T-helper 2 cell treated with Interferon-gamma antibody and Interleukin-4, amounts not matched to agents 5 μg/mL and 100 μg/mL, for 36 hours (primary cell): ENCODE measurements at places on chromosomes 3 and 15.

GRCh38 chr3:1661839-1662238 lies 436.8 kb upstream of the CNTN4 start:
- DNase-seq: no peak

DNA sequence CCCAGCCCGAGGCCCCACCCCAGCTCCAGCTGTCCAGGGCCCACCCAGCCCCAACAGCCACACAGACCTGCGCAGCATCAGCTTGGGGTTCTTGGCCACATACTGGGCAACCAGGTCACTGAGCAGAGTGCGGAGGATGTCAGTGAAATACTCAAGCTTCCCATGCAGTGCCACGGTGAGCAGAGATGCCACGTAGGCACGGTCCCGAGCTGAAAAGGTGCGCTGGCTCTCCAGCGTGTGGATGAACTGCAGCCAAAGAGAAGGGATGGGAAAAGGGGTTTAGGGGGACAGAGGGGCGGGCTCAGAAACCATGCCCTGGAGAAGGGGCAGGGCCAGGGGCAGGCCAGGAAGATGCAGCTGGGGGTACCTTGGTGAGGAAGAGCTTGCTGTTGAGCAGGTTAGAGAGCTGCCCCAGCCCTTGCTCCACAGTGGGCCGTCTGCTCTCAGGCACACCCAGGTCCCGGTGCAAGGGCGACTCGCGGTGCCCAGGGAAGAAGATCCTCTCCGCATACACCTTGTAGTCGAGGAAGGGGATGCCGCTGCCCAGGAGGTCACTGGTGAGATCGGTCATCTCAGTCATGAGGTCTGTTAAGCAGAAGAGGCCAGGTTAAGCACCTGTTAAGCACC lies 17.4 kb downstream of the PLXNB1 start:
- DNase-seq: no peak

- no peak for DNase-seq
Observed at GRCh38 chr3:127431066-127431465, 143.2 kb upstream of the PRR20G start.

- DNase-seq: no peak
Observed at GRCh38 chr3:54999811-55000210, 72.0 kb upstream of the LRTM1 start.

- DNase-seq: no peak
Observed at GRCh38 chr3:146523531-146523930, 20.9 kb downstream of the PLSCR1 start.

GRCh38 chr3:98877132-98877531 lies 24.4 kb downstream of the DCBLD2 start:
- DNase-seq: no peak

DNA sequence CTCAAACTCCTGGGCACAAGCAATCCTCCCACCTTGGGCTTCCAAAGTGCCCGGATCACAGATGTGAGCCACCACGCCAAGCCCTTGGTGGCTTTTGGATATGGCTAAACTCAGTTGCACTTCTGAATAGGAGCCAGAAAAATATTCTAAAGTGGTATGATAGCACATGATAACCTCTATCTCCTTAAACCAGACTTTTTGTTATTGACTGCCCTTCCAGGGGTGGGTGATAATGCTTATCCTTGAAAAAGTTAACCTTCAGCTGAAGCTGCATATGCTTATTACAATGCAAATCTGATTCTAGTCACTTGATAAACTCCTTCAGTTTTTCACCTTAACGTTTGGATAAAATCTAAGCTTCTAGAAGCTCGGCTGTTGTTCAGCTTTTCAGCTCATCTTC lies 6.3 kb downstream of the CCNB2 start:
- no peak for DNase-seq

- no peak for DNase-seq
Observed at GRCh38 chr3:175443682-175444081, 584.5 kb downstream of the NAALADL2 start.

GRCh38 chr3:139307601-139308555 lies 35.9 kb upstream of the MRPS22 start:
- no peak for DNase-seq

- DNase-seq: no peak
Observed at GRCh38 chr3:42697289-42698051, 5.1 kb downstream of the HHATL start.

DNA sequence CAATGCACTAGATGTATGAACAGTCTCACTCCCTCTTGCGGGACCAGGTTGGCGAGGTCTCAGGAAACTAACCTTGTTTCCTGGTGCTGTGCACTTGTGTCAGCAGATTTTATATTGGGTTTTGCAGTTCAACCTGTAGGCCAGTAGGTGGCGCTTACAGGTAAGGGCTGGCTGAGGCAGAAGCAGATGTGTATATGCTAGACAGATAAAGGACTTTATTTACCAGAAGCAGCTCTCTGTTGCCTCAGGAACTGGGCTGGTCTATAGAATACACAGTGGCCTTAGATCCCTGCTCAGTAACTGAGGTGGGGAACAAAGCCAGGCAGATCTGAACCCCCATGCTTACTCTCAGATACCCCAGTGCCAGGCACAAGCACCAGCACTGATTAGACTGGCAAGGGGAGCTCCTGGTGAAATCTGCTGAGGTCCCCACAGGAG lies 296.8 kb downstream of the DOCK3 start:
- peak; percentile 38 for DNase-seq

DNA sequence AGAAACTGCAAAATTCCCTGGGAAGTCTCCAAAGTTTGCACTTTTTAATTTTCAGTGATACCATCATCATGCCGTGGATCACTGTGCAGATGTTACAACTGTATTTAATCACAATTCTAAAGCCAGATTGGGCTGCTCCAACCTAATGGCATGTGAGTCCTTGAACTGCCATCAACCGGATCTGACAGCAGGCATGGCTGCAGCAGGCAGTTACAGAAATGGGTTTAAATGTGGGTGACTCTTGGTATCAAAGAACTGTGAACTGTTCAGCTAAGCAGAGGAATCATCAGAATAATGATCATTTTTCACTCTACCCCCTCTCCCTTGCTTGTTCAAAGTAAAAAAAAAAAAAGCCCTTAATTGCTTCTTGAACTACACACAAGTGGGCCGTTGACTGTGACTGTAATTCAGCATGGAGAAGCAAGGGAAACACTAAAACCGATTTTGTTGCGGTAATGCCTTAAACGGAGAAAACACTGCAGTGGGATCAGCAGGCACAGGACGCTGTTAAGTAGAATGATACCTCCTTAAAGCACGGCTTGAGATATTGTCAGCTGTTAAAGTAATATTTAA lies 152.4 kb downstream of the RORA start:
- DNase-seq: no peak

DNA sequence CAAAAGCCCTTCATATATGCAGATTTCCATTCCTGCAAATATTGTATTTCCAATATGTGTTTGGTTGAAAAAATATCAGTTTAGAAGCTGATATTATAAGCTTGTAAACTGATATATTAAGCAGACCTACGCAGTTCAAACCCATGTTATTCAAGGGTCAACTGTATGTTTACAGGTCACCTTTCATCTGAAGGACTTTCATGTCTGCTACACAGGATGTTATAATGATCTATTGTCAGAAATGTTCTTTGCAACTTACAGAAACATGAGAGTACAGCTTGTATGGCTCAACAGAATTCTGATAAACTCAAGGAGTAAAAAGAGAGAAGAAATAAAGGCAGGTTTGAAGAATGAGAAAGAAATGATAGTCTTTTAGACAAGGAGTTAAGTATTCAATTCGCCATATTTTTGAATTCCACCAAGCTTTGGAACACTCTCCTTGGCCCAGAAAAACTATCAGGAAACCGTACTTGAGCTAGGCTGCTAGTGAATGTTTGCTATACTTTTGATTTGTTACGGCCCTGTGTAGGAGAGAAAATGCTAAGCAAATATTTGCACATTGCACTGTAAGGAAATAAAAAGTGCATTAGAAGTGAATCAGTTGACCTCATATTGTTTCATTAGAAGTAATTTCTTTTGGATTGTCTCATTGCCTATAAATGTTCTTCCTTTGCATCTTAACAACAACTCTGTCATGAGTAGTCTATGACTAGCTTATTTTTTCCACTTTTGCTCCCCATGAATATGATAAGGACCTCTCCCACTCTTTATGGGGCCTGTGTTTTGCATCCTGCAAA lies 81.2 kb downstream of the NEK11 start:
- DNase-seq: no peak

- DNase-seq: no peak
Observed at GRCh38 chr3:65576966-65577365, 461.8 kb downstream of the MAGI1 start.

DNA sequence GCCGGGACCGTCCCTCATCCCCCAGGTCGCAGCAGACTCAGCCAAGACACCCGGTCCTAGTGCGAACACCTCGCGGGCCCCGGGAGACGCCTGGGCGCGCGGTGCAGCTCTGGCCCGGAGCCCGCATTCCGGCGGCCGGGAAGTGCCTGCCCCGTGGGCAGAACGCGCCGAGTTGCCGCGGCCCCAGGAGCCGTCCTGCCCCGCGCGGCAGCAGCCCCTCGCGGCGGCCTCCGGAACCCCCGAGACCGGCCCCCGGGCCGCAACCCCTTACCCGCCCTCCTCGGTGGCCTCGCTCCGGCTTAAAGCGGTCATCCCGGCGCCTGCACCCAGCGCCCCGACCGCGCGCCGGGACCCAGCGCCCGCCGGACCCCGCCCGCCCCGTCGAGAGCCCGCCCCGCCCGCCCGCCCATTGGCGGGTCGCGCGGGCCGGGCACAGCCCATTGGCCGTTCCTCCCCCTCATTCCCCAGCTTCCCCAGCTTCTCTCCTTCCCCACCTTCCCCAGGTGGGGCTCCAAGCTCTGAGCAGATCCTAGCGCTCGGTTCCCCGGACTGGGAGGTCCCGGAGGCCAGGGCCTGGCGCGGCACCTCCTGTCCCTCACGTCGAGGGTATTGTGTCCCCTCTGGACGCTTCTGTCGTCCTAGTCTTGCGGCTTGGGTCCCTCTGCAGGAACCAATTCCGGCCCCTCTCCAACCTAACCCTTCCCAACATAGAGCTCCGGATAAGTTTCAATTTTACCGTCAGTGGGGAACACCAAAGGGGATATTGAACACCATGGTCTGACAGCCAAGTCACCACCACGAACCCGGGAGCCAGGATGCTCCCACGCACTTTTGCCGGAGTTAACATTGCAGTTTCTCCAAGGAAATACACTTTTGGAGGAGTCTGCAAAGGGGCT lies at the start of gene GRAMD2A:
Gene GRAMD2A, minus strand, starts transcription at position 328 of the 896 bp plus-strand sequence.
- DNase-seq: peak; percentile 23

GRCh38 chr15:67968564-67968963 lies 85.6 kb upstream of the PIAS1 start:
- DNase-seq: no peak

DNA sequence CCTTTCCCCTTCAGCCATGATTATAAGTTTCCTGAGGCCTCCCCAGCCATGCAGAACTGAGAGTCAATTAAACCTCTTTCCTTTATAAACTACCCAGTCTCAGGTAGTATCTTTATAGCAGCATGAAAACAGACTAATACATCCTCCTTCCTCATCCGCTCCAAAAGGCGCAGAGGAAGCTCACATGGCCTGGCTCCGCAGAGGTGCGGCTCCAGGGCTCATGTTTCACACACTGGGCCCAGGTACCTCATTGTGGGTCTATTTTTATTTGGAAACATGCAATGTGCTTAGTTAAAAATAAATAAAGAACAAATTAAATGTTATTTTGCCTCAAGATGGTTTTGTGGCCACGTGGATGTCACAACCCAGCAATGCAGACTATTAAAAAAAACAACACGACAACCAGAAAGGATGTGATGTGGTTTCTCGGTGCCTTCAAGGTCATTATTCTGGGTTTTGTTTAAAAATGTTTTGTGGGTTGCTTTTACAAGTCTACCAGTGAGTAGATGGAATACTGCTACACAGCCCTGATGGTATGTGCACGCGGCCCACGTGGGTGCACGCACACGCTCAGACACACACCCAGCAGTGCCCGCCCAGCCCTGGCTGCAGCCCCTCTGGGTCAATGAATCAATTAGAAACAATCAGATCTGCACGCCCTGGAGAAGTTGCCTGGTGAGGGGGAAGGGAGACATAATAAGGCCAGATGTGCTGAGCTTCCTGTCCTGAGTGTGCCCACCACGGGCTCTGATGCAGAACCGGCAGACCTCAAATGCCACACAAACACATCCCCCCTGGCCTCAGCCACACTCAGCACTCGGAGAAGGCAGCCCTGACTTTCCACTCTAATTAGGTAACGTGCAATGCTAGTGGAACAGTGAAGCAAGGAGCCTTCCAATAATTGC lies 140.1 kb downstream of the ADAMTS17 start:
- DNase-seq: no peak

GRCh38 chr15:78997981-78998499 lies 53.2 kb upstream of the CTSH start:
- no peak for DNase-seq

DNA sequence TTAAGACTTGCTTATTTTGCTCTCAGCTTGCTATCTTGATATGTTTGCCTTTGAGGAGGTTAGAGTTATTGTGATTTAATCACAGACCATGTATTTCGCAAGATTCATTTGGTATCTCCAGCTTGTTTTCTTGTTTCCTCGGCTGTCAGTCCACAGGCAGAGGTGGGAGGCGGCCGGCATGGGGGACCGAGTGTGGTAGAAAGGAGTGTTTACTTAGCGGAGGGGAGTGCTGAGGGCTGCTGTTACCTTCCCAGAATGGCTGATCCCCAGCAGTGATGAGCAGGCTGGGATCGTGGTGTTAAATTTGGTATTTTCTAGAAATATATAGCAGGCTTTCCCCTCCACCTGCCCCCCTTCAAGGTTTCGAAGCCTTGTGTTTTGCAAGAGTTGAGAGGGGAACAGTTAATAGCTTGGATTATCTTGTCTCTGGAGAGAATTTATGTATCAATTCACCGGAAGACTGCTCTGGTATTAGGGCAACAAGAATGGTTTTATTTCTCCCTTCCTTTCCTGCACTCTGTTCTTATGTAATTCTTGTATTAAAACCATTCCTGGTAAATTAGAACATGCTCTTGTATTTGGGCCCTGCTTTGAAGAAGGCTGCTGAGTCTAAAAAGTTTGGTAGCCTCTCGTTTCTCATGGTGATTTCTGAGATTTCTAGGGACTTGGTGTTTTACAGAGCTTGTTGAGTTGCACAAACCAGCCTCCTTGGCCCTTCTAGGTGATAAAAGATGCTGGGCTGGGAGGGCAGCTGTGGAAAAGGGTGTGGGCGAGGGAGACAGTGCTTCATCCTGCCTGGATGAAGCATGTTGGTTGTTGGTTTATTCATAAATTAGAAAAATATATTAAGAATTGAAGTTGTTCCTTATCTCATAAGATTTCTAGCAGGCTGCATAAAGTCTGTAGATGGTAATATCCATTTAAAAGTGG lies 151.4 kb downstream of the IGF1R start:
- DNase-seq: no peak

DNA sequence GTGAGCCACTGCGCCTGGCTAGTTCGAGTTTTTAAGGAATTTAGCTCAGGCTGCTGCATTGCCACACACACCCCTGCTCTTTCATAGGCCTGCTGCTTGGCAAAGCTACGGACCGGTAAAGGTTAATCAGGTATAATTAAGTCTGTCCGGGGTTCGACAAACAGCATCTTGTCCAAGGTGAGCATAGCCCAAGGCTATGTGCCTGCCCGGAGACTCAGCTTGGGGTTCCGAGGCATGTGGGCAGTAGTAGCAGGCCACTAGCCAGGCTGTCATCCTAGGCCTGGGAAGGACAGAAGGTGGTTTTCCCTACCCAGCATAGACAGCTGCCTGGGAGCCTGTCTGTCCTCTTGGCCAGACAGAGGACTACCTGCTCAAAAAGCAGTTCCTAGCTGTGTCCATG lies 6.6 kb downstream of the P4HTM start:
- DNase-seq: no peak
